Stimulated activated CD8-positive, alpha-beta memory T cell treated with anti-CD3 and anti-CD28 coated beads, Interleukin-7, amount 100 ng/mL, for 48 hours (primary cell): ENCODE measurements at places on chromosomes 6 and 20.

- no peak for DNase-seq
Measured at GRCh38 chr6:33677143-33677660, 34.3 kb downstream of the UQCC2 start.

DNA sequence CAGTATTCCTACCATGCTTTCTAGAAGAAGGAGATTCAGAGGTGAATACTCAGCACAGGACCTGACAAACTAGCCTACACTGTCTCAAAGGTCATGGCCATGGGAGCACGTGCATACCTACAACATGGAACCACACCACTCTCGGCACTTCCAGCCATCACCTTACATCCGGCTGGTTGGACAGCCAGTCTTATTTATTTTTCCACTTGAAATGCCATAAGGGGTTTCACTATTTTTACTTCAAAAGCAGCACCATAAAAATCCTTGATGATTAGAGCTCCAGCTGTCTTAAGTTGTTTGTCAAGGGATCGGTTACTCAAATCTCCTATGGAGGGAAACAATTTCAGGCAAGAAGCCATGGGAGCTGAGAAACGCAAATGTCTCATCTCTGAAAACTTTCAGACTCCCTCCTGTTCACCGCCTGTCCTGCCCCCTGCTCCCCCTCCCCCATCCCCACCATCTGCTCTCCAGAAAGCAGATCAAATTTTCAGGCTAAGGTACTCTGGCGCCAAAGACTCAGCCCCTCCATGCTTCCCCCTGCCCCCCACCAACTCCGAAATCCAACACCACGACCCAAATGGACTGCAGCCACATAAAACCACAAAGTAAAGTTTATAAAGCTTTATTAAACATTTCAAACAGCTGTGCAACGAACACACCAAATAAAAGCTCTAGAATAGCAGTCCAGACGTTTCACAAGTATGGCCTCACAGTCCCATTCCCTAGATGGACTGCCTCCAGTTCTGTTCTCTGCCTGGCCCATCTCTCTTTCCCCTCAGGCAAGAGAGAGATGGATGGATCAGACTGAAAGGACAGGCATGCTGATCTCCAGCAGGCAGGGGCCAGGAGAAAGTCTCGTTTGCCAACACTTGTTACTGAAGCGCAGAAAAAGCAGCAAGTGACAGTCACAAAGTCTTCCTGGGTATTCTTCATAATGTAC lies 4.0 kb upstream of the NNAT start:
- no peak for DNase-seq

DNA sequence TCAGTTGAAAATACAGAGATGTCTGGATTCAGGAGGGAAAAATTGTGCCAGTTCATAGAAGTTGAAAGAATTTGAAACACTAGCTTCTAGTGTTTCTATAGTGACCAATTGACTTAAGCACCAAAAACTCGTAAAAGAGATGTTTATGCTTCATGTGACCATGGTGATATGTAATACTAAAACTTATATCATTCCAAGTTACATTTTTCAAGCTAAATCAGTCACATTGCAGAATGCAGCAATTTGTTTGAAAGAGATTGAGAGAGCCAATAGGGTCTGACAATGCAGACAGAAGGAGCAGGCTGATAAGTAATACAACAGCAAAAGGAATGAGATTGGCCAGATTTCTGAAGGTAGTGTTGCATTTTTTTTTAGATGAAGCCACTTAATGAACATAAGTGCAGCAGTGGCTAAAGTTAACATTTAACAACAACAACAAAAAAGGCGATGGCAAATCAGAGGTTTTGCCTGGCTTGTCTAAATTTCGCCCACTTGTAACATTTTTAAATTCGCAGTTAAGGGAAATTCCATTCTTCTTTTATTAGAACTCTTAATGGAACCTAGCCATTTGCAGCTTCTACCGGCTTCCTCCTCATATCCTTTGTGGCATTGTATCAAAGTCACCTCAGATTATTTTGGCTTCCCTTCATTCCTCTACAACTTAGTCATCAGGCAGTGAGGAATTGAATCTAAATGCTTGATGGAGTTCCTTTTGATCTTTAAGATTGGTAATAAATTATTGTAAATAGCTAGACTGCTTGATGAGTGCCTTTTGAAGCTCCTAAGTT lies 484.0 kb upstream of the SOX4 start:
- no peak for DNase-seq

DNA sequence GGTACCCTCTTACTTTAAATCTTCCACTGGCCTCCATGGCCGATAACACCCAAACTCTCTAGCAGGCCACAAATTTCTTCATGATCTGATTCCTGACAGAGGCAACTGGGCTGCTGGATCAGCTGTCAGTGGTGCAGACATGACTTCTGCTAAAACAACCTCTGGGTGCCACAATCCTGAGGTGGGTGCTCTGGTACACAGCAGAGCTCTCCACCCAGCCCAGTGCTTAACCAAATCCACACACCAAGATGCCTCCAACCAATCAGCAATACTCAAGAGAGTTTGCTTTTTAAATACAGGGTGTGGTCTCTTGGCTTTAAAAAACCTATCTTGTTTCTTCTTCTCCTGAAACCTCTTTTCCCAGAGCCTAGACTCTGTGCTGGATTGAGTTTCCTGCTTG lies 126.6 kb upstream of the SPACA1 start:
- no peak for DNase-seq

DNA sequence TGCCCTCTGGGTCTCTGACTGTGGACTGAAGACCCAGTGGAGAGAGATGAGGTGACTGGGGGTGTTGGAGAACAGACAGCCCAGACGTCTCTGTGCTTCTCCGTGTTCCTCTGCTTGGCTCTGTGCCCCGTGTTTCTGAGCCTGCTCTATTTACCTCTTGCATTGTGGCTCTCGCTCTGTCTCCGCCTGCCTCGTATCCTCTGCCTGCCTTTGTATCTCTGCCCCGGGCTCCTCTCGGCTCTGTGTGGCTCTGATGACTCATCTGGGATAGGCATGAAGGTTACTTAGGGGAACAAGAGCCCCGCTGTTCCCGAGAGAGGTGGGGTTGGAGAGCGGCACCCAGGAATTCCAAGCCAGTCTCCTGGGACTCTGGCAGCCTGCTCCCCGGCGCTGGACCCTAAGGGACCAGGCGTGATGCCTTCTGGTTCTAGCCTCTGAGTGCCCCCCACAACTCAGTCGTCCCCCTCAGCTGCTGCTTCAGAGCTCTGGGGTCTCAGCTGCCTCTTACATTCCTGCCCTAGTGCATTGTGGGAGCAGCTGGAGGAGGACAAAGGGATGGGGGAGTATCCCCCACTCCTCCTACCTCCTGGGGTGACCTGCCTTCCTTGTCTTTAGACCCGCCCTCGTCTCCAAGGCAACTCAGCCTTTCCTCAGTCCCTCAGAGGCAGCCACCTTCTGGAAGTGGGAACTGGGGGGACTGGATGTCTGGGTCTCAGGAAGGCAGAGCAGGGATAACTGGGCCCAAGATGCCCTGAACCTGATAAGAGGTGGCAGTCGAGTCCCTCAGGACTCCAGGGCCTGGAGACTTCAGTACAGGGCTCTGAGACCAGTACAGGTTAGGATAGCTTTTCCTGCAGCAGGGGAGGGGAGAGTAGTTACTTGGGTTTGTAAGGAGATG lies 1.9 kb downstream of the DDR1 start:
- DNase-seq: no peak

GRCh38 chr20:63735859-63736718 lies at the start of gene LIME1:
Gene LIME1, plus strand, starts transcription at chr20:63736664. Its CDS starts 886 bp downstream, at chr20:63737550.
- no peak for DNase-seq

GRCh38 chr6:110814102-110815014 lies 911 bp downstream of the CDK19 start:
- DNase-seq: peak; percentile 30

- DNase-seq: no peak
Measured at GRCh38 chr6:44708208-44708607, 320.7 kb downstream of the CDC5L start.

DNA sequence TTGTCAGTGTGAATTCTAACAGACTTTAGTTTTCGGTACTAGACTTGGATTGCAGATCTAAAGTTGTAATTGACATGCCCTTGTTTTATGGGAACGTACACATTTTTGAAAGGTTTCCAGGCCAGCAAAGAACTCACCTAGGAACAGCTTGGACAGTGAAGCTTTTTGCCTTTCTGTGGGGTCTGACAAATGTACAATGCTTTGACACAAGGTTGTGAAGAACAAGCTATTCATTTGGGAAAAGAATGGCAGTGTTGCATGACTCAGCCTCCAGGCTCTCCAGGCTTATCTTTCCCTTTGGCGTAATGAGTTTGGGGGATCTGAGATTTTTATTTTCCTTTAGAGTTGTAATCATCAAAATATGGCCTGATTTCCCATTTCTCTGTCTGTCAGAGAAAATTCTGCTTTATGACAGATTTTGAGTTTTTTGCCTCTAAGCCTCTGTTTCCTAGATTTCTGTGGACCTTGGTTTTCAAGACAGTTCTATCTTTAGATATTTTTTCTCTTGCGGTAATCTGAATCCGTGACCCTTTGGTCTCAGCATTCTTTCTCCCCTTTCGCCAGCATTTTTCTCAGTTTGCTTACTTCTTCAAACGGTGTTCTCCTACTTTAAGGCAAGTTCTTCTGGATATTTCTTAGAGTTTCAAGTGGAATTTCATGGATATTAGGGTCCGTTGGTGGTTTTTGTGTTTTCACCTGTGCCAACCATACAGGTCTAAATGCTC lies 221.0 kb downstream of the ADGB start:
- no peak for DNase-seq

DNA sequence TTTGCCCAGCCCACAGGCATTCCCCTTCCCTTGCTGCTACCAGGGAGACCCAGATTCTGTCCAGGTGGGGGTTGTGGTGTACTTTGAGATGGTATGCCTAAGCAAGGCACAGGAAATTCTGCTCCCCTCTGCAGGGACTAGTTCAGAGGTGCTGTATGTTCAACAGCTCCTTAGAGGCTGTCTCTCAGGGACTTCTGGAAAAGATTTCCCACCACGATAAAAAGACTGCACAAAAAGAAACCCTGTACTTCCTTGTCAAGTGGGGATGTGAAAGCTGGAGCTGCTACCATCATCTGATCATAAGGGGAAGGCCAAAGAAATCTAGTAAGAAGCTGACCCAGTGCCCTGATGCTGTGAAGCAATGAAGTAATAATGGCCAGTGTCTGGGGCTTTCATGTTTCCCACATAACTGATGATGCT lies 51.5 kb upstream of the SMIM29 start:
- no peak for DNase-seq

DNA sequence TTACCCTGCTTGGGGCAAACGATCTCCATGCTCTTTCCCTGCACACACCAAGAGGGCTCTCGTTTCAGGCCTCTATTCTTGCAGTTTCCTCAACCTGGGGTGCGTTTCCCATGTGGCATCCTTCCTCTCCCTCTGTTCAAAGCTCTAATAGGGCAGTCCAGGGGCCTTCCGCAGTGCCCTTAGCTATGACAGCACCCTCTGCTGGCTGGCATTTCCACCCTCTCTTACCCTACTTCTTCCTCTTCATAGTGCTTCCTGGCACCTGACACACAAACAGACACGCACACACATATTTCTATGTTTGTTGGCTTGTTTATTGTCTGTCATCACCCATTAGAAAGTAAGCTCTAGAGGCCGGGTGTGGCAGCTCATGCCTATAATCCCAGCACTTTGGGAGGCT lies 294.0 kb downstream of the CLIC5 start:
- DNase-seq: no peak

- DNase-seq: no peak
Measured at GRCh38 chr6:150857062-150857944, 8.2 kb upstream of the MTHFD1L start.

DNA sequence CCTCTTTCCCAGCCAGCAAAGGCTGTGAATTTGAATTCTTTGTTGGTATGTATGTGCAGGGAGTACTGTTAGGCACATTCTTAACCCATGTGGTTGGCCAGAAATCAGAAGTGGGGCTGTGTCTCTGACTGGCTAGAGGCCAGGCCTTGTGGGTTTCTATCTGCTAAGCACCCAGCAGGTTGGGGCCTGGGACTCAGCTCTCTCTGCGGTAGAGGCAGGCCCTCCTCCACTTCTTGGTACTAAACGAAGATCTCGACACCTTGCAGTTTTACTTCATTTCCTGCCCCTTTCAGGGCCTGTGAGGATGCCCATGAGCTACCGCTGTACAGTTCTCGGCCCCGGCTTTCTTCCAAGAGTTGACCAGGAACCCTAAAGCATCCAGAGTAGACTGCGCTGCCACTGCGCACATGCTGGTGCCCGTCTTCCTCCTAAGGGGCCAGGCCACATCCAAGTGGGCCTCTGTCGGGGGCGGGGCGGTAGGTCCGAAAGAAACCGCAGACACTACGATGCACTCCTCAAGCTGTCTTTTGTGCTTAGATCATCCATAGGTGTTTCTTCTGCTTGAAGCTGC lies 51.1 kb downstream of the TCP11 start:
- no peak for DNase-seq

DNA sequence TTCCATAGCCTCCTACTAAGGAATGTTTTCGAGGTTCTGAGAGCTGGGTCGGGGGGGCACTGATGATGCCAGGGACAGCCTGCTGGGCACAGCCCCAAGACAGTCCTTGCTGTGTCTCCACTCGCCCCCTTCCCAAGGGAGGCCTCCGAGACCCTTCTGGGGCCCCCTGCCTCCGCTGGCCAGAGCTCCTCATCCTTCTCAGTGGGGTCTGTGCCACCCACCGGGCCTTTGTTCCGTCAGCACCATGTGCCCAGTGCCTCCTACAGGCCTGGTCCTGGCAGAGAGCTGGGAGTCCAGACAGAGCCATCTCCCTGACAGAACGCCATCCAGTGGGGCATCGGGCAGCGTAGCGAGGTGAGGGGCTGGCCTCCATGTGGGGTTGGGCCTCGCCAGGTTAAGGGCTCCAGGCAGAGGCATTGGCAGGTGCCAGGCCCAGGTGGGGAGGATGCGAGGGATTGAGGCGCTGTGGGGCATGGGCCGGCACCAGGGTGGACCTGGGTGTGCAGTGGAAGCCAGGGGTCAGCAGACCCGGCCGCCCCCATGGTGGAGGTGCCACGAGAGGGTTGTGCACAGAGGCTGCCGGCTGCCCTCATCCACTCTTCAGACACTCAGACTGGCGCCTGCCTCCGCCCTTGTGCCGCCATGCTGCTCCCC lies 13.3 kb downstream of the RBM38 start:
- DNase-seq: no peak

DNA sequence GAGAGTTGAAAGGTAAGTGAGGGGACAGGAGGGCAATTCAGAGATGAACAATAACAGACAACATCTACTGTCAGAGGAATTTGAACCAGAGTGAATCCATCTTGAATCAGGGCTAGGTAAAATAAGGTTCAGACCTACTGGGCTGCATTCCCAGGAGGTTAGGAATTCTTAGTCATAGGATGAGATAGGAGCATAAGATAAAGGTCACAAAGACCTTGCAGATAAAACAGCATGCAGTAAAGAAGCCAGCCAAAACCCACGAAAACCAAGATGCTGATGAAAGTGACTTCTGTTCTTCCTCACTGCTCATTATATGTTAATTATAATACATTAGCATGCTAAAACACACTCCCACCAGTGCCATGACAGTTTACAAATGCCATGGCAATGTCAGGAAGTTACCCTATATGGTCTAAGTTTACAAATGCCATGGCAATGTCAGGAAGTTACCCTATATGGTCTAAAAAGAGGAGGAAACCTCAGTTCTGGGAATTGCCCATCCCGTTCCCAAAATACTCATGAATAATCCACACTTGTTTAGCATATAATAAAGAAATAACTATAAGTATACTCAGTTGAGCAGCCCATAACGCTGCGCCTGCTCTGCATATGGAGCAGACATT lies 248.5 kb downstream of the HAO1 start:
- DNase-seq: no peak
